ENCODE measurements at places on chromosomes 1 and 21.

DNA sequence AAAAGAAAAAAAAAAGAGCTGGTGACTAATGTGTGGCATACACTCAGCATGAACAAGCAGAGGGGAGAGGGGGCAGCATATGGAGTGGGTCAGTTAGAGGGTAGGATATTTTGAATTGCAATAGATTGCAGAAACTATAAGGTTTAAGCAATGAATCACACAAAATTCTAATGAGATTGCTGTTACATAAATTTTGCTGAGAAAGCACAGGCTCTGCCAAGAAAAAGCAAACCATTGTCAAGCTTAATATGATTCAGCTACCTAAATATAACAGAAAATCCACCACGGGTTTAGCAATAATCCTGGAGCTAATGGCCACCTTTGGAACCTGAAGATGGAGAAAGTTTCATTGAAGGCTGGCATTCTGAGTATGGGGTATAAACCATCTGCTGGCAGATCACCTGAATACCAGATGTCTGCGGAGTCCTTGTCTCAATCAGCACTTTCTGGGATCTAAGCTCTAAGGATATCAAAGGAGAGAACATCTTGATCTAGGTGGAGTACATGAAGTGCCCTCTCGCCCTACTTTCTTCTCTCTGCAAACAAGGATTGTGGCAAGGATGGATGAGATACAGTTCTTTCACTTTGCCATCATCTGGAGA, 30.3 kb upstream of the ANGPTL7 start:
- no peak for DNase-seq

DNA sequence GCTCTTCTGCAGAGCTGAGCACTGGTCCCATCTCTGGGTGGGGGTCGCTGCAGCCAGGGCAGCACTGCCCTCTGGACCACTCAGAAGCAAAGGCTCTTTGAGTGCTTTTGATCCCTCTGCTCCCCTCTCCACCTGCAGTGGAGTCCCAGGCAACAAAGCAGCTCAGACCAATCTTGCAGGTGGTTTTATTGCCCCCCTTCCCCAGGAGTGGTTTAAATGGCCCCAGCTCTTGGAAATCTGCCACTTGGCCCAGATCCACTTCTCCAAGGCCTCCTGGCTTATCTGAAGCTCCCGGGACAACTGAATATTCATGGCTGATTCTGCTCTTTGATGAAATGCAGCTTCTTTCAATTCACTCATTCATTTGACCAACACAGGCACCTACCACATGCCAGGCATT, 2.7 kb downstream of the STUM start:
- DNase-seq = no peak

DNA sequence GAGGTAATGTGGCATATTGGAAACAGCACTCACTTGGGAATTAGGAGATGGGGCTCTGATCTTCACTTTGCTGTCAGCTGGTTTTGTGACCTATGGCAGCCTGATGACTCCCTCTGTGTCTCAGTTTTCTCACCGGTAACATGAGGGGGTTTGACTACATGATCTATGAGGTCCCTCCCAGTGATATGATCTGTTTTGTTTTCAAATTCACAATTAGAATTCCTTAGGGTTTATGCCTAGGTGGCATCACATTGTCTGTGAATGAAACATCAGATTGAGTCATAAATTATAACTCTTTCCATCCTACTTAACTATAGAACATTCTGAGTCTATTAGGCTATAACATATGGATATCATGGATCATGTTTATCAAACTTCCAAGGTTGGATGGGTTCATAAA, 386.6 kb downstream of the PTBP2 start:
- no peak for DNase-seq

DNA sequence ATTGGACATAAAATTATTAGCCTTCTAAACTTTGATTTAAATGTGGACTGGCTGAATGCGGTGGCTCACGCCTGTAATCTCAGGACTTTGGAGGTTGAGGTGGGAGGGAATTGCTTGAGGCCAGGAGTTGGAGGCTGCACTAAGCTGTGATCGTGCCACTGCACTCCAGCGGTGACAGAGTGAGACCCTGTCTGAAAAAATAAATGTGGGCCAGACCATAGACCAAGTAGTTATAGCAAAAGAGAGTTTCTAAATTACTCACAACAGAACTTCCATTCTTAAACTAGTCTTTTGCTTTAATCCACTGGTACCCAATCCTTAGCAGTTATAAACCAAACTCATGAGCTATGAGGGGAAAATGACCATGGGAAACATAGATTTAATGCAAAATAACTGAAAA, 35.2 kb downstream of the RAP1A start:
- no peak for DNase-seq

DNA sequence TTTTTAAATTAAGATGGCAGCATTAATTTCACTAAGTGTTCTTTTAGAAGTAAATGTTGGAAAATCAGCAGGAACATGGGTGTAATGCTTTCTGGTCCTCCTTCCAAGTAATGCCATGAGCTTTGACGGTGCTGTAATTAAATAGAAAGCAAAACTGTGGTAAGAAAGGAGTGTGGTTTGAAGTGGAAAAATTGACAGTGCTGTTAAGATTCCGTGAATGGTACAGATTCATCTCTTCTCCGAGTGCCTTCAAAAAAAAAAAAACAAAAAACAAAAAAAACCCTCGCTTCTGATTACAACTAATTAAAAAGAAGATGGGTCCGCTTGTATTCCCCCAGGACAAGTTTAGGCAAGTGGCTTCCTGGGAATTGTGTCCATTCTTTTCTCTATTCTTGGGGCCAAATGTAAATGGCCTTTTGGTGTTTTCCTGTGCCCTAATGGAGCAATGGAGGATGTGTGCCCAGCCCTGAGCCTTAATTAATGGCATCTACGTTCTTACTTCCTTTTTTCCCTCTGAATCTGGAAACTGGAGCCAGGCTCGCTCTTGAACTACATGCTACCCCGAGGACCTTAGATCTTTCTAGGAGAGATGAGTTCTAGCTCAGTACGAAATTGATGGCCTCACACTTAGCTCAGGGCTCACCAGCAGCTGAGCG, 5.1 kb downstream of the LMO4 start:
- no peak for DNase-seq

- DNase-seq = no peak
Measured at GRCh38 chr1:200880212-200880611, 7.4 kb downstream of the GPR25 start.

Measured in substantia nigra (tissue), 51 donors.